ENCODE measurements at places on chromosomes 4 and X.
A peak's percentile ranks its signal among the peaks of the same experiment; 100 is the strongest.

DNA sequence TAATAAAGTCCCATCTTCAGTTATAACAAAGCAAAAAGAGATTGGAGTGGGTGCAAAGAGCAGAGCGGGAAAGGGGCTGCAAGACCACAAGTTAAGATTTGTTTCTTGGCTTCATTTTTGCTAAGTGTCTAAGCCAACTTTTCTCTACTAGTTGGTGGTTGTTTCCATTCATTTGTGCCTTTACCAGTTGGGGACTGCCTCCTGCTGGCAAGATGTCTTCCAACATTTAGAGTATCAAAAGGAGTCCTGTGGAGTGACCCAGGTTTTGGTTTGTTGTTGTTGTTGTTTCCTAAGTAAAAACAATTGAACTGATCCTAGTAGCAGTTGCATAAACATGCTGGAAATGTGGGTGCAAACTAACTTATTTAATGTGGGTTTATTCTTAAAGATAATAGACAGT is 121.1 kb downstream of the SPATA18 start:
- DNase-seq: no peak

DNA sequence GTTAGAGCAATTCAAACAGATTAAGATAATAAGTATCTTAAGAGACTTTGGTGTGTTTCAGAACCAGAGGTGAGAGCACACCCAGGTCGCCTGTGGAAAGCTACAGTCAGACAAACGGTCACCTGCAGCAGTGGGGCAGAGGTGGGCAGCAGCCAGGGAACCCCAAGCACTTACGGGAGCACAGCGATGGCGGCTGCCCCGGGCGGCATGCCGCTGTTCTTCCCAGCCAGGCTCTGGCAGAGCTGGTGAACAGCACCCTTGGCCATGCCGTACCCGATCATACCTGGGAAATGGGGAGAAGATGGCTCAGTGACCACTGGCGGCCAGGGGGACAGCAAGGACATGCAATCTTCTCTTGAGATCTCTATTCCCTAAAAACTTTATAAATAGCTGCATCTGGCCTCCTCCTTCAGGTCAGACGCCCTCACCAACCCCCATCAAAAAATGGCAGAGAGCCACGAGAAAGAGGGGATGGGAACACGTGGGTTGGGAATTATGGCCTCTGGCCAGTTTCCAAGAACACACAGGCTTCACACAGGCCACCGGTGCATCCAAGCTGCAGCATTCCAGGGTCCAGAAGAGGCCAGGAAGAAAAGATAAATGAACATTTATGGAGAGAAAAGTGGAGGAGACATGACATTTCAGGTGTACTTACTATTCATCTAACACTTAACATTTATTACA is 19.7 kb downstream of the QDPR start:
- DNase-seq: no peak

GRCh38 chr4:6910340-6910959 is 824 bp downstream of the TBC1D14 start:
- no peak for DNase-seq

DNA sequence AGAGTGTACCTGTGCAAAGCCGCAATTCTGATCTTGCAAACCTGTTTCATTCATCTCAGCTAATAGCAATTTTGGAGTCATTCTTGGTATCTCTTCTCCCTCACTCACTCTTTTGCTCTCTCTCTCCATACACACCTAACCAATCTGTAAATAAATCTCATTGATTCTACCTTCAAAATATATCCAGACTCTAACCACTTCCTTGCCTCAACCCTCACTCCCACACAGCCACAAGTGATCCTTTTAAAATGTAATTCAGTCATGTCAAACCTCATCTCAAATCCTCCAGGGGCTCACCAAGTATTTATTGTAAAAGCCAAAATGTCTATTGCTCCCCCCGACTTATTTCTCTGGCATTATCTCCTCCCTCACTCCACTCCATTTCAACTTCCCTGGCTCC is 51.7 kb upstream of the SLC10A4 start:
- DNase-seq: no peak

DNA sequence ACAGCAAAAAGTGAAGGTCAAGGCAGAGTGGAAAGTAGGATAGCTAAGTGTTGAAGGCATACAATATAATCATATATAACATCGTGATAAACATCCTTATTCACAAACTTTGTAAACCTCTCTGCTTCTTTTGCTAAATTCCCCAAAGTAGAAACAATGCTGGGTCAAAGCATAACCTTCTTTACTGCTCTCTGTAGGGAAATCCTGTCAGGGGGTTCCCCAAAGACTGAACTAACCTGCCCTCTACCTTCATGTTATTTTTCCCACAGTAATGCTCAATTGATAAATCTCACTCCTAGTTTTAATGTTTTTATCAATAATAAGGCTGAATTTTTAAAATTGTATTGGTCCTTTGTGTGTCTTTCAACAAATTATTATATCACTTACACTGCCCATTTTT is 55.7 kb downstream of the DCHS2 start:
- no peak for DNase-seq

DNA sequence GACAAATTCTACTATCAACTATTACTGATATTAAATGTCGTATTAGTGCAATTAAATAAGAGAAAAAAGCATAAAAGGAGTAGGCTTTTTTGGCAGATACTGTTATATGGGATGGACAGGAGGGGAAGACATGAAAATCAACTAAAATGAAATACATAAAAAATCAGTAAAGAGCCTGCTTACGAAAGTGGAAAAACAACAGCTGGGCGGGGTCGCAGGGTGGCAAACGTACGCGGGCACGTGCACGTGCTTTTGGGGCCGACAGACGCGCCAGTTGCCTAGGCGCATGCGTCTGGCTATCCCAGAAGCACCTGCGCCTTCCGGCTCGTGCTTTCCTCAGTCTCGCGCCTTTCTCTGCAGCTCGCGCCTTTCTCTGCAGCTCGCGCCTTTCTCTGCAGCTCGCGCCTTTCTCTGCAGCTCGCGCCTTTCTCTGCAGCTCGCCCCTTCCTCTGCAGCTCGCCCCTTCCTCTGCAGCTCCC is at the start of gene YY2:
Gene YY2 (plus strand): TSS at position 51 of the 479 bp plus-strand sequence. CDS start 498 bp downstream, outside the sequence.
- no peak for DNase-seq

DNA sequence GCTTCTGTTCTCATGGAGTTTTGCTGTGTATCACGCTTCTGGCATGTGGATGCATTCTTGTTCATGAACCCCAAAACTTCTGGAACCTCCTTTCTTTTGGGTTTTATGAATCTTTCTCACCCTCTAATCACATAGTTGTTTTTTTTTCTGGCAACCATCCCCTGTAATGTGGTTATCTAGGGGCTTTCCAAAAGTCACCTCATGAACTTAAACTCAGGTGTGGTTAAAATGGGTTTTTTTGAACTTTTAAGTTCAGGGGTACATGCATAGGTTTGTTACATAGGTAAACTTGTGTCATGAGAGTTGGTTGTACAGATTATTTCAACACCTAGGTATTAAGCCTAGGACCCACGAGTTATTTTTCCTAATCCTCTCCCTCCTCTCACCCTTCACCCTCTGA is 1099.4 kb upstream of the SLIT2 start:
- DNase-seq: no peak

GRCh38 chr4:62408454-62408853 is 1208.3 kb downstream of the ADGRL3 start:
- DNase-seq: no peak

- DNase-seq: no peak
Measured at GRCh38 chr4:41406113-41406516, 131.8 kb upstream of the LIMCH1 start.

- no peak for DNase-seq
Measured at GRCh38 chr4:67103001-67103747, 442.1 kb downstream of the CENPC start.

- no peak for DNase-seq
Measured at GRCh38 chr4:48015678-48016077, 803 bp downstream of the CNGA1 start.

- DNase-seq: no peak
Measured at GRCh38 chr4:36189511-36190226, 54.6 kb downstream of the ARAP2 start.

DNA sequence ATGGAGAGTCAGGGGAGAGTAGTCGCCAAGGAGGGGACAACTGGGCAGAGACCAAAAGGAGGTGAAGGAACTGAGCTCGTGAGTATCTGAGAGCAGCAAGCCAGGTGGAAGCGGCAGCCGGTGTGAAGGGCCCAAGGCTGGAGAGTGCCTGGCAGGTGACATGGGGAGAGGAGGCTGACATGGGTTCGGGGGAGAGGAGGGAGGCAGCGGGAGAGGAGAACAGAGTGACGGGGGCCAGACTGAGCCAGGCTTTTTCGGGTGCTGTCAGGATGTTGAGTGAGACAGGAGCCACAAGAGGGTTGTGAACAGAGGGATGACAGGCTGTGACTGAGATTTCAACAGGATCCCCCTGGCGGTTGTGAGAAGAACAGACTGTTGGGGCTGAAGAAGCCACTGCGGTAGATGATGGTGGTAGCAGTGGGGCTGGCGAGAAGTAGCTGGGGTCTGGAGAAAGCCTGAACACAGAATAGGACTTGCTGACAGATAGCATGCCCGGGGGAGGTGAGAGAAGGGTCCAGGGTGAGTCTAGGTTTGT is 5.7 kb downstream of the ELK1 start:
- DNase-seq: peak; percentile 41

DNA sequence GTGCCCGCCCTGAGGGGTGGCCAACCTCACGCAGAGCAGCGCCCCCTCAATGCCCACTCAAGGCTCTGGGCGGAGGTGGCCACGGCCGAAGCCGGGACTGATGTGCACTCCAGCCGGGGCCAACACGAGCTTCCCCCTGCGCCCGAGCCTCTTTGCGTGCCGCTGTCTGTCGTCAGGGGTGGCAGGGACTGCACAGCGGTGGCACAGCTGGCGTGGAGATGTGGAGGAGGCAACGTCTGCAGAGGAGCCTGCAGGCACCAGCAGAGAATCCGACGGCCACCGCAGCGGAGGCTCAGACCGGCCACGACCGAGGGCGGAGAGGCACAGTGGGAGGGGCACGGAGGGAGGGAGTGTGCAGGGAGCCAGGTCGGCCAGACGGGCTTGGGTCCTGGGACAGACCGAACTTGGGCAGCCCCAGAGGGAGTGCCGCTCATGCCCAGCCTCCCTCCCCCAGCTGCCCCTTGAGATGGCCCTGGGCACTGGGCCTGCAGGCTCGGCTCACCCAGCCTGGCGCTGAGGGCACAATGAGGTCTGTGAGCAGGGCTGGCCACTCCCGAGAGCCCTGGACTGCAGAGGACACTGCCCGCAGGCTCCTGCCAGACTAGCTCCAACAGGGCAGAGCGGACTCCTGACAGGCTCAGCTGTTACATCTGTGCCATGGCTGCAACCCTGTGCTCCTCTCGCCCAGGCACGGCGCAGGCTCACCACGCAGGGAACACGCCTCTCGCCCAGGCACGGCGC is 46.5 kb upstream of the CPLX1 start:
- DNase-seq: no peak

- DNase-seq: peak; percentile 46
Measured at GRCh38 chr4:26267087-26267486, 53.7 kb upstream of the RBPJ start.

DNA sequence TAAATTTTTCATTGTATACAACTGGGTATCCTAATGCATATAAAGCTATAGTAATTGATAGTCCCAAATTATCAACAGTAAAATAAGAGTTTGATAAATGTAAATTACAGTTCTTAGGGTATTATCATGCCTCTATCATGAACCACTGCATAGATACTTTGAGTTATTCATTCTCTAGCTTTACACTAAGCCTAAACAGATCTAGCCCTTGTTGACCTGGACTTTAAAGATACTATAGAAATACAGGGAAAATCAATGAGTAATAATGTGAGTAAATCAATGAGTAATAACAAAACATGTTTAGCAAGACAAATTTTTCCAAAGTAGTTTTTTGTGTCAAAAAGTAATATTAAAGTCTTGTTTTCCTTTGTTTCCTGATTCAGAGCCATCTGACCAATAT is 228.4 kb downstream of the SCFD2 start:
- no peak for DNase-seq

DNA sequence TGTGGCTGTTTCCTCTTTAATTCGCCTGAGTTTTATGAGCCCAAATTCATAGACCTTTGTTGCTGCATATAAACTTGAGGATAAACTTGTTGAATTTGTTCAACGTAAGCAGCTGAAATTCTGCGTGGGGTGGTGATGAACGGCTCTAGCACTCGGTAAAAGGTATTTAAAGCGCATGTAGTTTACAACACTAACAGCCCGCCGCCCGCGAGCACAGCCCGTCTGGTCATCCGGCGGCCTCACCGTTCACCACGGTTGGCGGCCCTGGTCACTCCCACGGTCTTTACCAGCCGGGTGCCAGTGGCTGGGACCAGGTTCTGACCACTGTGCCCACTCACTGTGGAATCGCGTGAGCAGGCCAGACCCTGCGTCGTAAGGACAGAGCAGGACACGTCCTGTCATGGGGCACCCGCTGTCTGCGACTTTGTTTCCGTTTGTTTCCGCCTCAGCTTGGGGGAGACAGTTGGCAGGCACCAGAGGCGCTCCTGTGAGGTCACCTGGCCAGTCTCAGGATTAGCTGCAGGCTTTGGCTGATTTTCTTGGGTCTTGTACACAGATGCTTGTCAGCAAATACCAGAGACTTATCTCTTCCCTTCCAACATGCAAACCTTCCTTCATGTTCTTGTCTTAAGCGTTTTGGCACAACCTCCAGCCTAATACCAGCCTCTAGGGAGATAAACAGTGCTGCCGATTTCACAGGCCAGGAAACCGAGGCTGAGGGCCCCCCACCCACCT is 36.8 kb upstream of the SPON2 start:
- DNase-seq: no peak

- peak; percentile 32 for DNase-seq
Measured at GRCh38 chr4:185224597-185224996, 15.2 kb downstream of the SNX25 start.

- no peak for DNase-seq
Measured at GRCh38 chrX:1526565-1526964, 10.4 kb downstream of the P2RY8 start.

- peak; percentile 2 for DNase-seq
Measured at GRCh38 chr4:6087669-6088341, 69.6 kb upstream of the C4orf50 start.

DNA sequence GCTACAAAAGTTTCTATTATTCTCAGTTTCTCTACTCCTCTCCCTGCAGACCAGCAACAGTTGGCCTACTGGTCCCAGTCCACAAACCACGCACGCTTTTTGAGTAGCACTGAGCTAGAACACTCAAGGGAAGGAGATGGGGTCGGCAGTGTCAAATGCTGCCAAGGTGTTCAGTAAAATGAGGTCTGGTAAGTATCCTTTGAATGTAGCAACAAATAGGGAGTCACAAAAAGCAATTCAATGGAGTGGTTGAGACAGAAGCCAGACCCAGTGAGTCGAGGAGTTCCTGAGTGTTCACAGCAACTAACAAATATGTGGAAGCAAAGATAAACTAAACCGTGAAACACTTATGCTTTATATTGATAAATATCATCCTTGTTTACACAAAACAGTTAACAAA is 355.7 kb downstream of the MID1IP1 start:
- DNase-seq: no peak

Data from fibroblast of skin of back (primary cell).